GM13976 (cell line): ENCODE measurements at places on chromosomes 16 and 17.
A peak's percentile ranks its signal among the peaks of the same experiment; 100 is the strongest.

DNA sequence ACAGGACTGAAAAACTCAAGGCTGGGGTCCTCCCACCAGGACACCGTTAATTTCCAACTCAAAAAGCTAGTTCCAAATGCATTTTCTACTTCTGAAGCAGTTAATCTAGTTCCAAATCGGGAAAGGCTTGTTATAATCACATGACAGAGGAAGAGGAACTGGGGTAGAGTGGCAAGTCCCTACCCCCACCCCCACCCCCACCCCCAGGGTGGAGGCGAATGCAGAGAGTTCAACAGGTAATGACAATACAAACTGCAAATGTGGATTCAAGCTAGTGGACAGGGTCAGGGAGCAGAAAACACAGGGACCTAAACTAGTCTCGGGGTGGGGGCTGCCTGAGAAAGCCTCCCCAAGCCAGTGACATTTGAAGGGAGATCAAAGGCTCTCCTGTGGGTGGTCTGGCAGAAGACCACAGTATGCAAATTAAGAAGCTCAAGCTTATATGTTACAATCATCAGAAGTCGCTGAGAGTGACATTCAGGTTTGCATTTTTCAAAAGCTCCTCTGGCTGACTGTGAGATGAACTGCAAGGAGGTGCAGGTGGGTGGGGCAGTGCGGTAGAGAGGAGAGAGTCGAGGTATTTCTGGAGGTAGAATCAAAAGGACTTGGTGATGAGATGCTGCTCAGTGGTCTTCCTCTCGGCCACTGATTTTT, 56.4 kb upstream of the SLC25A19 start:
- DNase-seq = peak; percentile 70

DNA sequence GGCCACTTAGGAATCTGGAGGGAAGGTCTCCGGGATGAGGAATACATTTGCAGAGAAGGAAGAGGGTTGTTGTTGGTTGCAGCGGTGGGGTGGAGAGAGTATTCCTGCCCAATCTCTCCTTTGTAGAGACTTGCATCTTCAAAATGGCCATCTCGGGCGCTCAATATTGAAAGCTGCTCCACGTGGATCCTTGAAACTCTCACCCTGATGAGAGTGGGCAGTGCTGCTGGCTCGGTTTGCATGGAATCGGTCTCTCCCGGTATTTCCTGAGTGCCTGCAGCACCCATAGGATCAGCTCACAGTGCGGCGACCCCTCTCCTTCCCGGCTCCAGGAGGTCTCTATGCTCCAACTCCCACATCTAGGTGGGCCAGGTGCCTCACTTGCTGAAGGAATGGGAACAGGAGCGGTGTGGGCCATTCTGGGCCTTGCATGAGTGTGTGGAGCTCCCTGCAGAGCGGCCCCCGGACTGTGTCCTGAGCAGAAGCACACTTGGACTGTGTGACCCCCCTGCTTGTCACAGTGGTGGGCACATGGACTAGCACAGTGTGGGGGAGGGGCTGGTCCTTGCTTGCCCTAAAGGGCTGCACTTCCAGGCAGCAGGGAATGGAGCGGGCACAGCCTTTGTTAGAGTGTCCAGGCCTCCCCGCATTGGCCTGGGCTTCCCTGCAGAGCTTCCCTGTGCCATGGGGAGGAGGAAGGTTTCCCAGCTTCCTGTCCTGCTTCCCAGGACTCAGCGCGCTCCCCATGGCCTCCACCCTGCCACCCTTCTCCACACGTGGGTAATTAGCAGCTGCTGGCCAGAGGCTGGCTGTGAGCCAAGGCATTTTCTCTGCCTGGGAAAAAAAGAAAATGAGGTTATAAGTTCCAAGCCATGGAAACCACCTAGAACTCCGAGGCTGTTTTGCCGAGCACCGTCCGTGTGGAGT, 139.3 kb downstream of the IRF8 start:
- DNase-seq = no peak

- DNase-seq = no peak
Measured at GRCh38 chr16:66035096-66035495, 331.4 kb upstream of the CDH5 start.

GRCh38 chr16:47778106-47778801, 317.1 kb downstream of the PHKB start:
- DNase-seq = no peak

DNA sequence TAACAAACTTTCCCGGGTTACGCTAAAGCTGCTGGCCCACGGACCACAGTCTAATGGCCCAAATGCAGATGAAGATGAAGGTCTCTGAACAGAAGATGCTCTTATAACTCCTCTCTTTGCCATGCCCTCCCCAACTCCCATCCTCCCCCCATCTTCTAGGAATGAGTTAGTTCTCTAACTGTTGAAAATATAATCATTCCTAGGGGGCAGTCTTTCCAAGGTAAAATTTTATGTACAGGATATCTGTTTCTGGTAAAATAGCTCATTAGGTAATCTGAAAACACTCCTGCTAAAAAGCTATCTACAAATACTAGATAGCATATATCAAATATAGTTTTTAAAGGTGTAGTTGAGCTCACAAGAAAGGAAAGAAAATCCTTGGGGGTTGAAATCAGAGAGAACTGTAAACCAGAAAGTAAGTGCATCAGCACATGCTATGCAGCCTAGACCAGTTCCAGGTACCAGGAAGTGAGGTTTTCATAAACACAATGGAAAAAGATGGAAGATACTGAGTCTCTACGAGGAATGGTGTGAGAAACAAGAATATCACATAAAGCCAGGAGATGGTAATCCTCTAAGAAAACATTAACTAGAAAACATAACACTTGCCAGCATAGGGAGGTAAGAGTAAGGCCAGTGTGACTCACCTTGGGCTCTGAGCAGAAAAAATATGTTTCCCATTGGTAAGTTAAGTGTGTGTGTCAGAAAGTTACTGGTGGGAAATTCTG, 38.1 kb downstream of the CMC2 start:
- no peak for DNase-seq

- no peak for DNase-seq
Measured at GRCh38 chr17:57788725-57789124, 43.6 kb upstream of the CCDC182 start.

GRCh38 chr16:11051879-11052808, 107.8 kb downstream of the CLEC16A start:
- peak; percentile 75 for DNase-seq

DNA sequence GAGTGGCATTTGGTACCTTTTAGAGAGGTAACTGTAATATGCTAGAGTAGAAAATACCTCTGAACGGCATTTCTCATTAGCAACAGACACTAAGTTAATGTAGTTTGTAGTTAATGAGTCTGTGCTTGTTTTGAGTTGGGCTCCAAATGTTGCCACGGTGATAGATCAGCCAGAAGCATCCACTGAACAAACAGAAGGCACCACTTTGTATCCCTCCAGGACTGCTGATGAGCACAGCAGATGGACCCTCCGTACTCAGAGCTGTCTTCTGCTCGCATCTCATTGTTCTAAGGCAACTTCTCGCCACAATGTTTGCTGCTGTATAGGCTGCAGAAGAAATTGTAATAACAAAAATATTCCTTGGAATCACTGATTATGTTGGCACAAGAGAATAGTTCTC, 56.1 kb downstream of the TNRC6C start:
- DNase-seq = no peak

DNA sequence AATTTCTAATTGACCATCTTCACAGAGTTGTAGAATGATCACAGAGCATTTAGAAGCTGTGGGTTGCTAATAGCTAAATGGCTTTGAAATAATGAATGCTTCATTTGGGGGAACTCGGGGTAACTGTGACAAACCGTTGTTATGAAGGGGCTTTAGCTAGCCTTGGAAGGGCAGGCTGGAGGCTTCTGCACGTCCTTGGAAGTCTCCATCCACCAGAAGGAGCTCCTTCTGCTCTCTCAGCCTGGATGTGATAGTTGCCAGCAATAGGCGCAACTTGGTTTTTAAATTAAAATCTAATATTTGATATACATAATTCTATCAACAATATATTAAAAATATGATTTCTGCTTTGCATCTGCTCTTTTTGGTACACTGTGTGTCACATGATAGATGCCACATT, 200.5 kb downstream of the RPTOR start:
- no peak for DNase-seq

GRCh38 chr17:31060791-31061550, 33.8 kb upstream of the NF1 start:
- no peak for DNase-seq

DNA sequence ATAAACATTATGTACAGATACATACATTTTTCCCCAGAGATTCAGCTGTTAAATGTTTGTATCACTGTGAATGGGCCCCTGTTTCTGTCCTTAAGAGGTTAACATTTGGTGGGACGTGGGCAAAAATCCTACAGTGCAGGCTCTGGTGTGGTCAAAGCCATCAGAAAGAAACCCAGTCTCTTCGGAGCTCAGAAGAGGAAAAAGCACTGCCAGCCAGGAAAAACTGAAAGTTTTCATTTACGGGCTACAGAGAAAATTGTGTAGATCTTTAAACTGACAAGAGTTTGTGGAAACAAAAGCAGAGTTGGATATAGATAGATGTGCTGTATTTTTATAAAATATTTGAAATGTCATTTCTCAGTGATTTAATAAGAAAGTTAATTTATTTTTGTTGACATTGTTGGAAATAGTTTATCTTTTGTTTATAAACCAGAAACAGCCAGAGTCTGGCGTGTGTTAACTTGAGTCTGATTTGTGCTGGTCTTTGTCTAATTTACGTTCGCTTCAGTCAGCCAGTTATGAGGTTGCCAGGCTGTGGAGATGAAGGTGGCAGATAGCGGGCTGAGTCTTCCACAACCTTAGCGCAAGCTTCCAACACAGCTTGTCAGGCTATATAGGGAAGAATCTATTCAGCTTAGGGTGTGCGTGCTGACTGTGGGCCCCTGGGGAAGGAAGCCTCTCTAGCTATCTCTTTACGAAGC, 9.5 kb upstream of the TEKT3 start:
- DNase-seq = no peak

DNA sequence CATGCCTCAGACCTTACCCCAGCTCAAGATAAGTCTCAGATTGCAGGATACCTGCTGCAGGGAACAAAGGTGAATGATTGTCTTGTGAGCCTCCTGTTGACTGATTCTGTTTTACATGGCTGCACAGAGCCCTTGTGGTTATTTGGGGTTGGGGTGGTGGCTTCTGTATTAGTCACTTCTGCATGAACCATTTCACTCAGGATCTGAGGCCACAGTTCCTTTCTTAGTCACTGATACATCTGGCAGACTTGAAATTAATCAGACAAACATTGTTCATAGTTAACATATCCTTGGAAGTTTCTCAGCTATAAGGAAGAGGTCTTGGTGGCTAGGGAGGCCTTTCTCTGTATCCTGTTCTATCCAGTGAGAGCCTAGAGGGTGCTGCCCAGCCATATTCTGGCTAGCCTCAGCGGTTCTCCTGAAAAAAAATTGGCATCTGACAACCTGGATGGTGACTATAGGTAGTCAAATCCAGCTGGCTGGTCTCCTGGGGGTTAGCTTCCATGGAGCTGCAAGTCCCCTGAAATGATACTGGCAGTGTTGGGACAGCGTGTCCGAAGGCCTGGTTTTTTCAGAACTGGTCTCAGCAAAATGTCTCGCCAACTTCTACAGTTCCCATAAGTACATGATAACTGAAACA, 8.4 kb upstream of the PLK1 start:
- peak; percentile 77 for DNase-seq

- no peak for DNase-seq
Measured at GRCh38 chr17:78621720-78622490, 44.7 kb upstream of the DNAH17 start.

GRCh38 chr17:13776027-13776551, 174.4 kb upstream of the HS3ST3A1 start:
- no peak for DNase-seq

GRCh38 chr16:17828012-17828411, 357.3 kb upstream of the XYLT1 start:
- DNase-seq = no peak

- DNase-seq = peak; percentile 99
Measured at GRCh38 chr17:81295031-81295675, at the start of gene SLC38A10. Gene SLC38A10 (minus strand): TSS chr17:81295307. CDS start chr17:81294921, 386 bp downstream.

DNA sequence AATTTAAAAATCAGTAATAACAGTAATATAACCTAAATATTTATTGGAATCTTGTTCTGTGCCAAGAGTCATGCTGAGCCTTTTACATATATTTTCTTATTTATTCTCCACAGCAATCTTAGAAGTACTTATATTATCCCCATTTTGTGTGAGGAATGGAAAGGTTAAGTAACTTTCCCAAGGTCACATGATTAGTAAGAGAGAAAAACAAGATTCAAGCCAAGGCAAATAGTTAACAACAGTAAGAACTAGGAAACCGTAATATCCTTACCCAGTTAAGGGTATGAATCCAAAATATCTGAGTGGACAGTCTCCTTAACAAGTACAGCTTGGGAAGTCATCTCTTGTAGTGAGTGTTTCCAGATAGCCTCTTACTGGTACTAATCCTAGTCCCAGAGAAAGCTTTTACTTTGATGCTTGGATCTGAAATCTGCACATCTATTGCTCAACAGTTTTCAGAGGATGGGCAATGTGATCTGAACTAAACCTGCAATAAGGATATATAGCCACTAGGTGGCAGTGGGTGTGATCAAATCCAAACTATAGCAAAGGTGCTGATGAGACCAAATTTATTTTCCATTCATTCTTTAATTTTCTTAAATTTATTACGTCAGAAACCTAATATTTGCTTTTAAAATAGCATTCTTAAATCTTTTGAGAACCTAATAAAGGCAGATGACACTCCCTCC, 23.3 kb downstream of the SHISA6 start:
- no peak for DNase-seq

DNA sequence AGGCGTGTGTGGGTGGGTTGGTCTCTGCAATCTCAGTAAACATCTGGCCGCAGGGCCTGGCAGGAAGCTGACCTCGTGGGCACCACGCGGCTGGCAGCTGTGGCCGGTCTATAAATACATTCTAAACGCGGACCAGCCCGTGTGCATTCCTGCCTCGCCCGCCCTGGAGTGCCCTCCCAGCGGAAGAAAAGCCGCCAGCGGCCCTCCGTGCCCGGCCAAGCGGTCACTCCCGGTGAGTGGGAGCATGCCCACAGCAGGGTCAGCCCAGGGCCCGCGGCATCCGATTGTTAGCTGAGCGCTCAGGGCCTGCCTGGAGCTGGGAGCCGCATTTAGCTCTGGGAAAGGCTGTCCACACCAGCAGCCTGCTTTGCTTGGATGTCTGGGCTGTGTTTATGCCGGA, 10.3 kb downstream of the ZNF469 start:
- DNase-seq = no peak

GRCh38 chr17:1787301-1787902, 25.5 kb downstream of the SERPINF1 start:
- DNase-seq = no peak

DNA sequence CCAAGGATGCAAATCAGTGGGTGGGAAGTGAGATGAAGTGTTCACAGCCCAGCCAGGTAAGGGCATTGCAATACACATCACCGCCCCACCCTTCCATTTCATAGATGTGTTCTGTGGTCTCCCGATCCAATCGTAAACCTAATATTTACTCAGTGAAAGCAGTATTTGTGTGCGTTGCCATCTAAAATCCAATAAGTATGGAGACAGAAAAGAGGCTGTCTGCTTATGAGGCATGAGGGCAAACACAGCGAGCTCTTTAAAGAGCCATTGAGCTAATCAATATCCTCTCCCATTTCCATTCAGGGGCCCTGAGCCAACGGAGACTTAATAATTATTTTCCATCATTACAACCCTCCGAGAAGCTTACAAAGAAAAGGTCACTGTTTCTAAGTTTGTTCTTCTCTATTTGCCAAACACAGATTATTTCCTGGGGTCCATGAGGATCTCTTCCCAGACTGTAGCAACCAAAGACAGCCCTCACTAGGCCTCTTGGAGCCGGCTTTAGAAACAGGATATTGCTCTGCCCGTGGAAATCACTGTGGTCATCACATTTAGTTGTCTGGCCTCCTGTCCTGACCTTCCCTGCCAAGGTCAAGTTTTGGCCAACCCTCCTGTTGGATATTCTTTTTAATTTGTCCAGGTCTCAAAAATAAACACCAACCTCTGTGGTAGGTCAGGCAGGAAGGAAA, 120.1 kb downstream of the SLC39A11 start:
- no peak for DNase-seq
